ENCODE measurements at places on chromosomes 5 and 9.
A peak's percentile ranks its signal among the peaks of the same experiment; 100 is the strongest.

GRCh38 chr5:3214838-3215374 is 380.7 kb upstream of the IRX1 start:
- DNase-seq = no peak

DNA sequence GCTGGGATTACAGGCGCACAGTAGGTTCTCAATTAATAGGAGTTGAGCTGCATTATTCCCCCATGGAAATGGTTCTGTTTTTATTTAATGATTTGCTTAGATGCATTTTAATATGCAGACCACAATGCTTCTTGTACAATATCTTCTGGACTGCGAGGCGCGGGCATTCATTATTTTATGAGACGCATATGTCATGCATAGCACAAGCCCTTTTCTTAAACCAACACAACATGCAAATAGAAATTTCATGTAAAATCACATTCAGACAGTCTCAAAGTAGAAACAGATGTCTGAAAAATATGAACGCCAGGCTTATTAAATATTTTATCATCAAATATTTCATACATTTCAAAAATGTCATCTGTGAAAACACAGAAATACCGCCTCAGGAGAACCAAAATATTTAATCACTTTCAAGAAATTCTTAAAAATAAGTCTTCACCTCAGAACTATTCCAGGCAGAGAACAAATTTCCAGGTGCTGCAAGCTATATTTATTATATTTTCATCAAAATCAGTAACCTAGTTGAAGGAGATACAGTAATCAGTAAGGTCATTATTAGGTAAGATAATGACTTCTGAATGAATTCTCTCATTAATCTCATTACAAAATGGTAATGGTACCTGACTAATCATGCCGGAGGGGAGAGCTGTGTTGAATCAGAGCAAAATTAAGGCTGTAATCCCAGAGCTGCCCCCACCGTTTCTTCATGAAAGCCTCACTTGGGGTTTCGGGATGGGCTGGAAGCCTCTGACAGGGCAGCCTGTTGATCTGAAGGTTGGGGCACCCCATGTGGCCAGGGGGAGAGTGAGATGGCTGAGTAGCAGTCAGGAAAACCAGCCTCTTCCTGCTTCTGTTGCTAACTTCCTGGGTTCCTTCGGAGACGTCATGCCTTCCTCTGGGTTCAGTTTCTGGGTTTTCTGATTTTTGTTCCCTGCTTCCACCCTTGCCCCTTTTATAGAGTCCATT is 133.9 kb upstream of the ZNF618 start:
- DNase-seq = no peak

DNA sequence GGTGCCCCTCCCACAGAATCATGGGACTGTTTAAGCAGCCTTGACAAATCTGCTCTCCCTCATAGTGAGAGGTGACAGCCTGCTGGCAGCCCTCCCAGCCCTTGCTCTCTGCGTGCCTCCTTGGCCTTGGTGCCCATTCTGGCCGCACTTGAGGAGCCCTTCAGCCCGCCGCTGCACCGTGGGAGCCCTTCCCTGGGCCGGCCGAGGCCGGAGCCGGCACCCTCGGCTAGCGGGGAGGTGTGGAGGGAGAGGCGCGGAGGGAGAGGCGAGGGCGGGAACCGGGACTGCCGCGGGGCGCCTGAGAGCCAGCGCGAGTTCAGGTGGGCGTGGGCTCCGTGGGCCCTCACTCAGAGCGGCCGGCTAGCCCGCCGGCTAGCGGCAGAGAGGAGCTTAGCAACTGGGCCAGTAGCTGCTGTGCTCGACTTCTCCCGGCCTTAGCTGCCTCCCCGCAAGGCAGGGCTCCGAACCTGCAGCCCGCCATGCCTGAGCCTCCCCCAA is 125.9 kb upstream of the MYO10 start:
- no peak for DNase-seq

GRCh38 chr9:28926306-28926705 is 1353.0 kb upstream of the C9orf72 start:
- DNase-seq = no peak

GRCh38 chr9:15430920-15431844 is 8.5 kb downstream of the SNAPC3 start:
- no peak for DNase-seq

DNA sequence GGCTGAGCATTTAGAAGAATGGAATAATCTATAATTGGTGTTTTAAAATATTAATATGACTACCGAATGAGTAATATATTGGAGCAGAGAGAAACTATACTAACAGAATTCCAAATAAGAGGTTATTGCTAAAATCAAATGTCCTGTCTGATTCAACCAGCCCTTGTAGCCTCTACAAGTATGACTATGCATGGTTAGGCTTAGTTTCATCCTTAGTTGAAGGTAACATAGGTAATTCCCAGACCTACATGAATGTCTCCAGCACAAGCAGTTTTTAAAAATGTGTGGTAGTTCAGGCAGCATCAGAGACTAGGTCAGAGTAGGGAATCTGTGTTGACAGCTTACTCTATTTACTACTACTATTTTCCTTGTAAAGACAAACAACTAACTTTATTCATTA is 51.7 kb upstream of the SLC27A6 start:
- DNase-seq = no peak

GRCh38 chr5:163718272-163718671 is 212.9 kb downstream of the MAT2B start:
- DNase-seq = no peak

DNA sequence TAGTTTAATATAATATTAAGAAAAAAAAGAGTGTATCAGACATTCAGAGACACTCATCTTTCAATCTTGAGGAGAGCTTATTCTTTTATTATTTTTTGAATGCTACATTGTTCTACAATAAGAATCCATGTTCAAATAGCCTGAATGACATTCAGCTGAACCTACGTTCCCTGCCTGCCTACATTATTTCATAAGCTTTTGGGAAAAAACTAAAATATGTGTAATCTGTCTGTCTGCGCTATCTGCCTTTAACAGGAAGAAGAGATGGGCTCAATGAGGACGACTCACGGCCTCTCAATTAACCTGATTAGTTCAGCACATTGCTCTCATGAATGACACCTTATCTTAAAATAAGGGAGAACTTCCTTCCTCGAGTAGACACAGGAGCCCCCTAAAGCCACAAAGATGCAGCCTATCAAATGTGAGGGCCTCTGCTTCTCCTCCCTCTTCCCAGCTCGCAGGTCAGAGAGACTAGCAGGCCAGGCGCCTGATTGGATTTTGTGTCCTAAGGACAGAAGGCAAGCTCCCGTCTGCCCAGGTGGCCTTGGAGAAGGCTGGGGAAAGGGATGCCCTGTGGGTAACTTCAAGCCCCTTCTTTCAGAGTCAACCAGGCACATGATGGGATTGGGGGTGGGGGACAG is 37.8 kb downstream of the EBF1 start:
- no peak for DNase-seq

- no peak for DNase-seq
Measured at GRCh38 chr9:129669946-129670345, 4.5 kb downstream of the PRRX2 start.

- peak; percentile 57 for DNase-seq
Measured at GRCh38 chr9:72485821-72486593, 35.4 kb upstream of the TMC1 start.

DNA sequence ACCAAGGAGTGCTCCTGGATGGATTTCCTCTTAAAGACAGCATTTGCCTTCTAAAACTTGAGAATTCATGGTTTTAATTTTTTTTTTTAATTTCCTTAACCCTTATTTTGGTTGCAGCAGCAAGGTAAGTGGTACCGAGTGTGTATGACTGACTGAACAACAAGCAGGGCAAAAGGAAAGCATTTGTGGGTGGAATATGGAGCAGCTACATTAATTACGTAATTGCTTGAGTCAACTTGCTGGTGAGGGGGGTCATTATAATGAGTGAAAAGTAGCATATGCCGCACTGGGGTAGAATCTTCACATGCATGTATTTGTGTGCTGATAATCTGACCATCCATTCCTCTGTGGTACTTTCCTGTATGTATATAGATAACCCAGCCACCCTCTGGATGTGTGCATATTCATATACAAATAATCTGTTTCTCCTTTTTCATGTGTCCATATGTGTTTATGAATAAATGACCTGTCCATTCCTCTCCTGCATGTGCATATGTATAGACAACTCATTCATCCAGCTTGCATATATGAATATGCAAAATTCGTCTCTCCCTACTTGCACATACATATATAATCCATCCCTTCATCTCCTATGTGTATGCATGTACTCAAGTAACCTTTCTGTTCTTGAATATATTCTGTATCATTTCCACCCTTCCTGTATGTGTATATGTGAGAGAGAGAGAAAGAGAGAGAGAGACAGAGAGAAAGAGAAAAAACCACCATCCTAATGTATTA is 147.5 kb upstream of the RUSC2 start:
- DNase-seq = no peak

- DNase-seq = peak; percentile 93
Measured at GRCh38 chr9:136566901-136567300, 21.1 kb upstream of the NOTCH1 start.

DNA sequence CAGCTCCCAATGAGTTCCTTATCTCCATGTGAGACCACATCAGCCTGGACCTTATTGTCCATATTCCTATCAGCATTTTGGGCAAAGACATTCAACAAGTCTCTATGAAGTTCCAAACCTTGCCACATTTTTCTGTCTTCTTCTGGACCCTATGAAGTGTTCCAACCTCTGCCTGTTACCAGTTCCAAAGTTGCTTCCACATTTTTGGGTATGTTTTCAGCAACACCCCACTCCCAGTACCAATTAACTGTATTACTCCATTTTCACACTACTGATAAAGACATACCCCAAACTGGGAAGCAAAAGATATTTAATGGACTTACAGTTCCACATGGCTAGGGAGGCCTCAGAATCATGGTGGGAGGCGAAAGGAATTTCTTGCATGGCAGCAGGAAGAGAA is 548.5 kb downstream of the CHSY3 start:
- DNase-seq = no peak

DNA sequence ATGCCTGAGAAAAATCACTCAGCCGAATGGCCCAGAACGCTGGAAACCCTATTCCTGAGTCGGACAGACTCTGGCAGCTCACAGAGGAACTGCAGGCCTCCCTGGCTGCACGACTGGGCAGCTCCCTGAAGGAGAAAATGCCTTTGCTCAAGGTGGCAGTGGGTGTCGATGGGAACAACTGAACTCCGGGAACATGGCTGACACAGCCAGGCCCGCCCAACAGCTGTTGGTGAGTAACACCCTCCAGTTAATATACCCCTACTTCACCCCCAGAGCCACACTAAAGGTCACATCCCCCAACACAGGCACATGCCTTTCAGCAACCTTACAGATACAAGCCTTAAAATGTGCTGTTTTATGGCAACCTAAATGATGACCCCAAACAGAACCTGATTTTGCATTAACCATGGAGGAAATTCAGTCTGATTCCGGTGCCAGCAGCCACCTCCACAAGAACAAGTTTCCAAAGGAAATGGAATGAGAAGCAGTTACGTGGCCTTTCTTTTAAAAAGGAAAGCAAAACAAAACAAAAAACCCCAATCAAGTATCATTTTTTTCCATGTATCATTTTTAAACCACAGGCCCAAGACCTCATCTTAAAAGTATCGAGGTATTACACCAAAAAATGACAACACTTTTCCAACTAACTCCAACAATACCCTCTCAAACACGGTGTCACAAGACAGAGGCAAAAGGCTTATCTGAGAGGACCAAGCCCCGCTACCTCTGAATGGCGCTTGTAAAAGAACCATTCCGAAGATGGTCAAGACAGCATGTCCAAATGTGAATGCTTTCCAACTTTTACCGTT is 3.1 kb downstream of the KLF9 start:
- no peak for DNase-seq

- no peak for DNase-seq
Measured at GRCh38 chr9:17137566-17137965, 2.7 kb downstream of the CNTLN start.

DNA sequence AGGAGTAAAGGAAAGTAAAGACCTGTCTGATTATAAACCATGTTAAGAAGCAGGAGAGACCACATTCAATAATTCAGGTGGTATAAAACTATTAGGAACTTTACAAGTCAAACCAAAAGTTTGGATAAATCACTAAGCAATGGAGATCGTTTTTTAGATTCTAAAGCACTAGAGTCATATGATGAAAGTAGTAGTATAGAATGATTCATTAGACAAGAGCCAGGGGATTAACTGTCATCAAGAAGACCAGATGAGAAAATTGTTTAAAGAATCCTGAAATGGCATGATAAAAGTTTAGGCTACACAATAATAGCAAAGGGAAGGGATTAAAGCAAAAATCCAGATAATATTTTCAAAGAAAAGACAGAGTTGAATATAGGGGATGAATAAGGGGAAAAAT is 12.9 kb upstream of the CARNMT1 start:
- DNase-seq = no peak

DNA sequence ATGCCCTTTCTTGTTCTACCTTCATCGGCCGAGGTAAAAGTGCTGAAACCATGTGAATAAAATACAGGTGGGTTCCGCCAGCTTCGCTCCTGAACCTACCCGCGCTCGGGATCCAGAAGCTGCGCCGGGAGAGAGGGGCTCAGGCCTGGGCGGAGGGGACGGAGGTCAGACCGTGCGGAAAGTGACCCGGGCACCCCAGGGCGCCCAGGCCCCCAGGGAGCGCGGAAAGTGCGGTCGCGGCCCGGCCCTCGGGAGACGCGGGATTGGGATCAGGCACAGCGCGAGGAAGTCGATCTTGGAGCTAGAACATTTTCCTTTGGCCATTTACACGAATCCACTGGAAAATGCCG is 329 bp downstream of the SYK start:
- DNase-seq = no peak

DNA sequence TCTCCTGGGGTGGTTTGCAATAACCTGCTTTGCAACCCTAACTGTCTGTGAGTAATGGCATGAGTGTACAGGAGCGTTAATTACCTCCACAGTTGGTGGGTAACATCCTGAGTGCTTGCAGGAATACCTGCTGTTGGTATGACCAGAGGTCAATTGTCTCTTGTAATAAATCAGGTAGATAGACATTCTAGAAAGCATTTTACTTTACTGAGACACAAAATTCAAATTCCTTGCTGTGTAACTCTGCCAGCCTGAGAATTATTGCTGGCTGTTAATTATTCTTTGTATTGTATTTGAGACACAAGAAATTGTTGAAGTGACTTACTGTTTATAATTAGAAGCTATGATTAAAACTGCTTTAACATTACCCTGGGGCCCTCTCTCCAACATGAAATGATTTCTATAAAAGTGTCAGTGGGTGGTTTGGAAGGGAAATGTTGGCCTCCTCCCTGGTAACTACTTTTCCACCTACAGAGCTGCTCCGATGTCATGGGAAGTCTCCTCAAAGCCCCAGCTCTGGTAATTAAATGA is 150.8 kb upstream of the ADCY2 start:
- DNase-seq = no peak

GRCh38 chr9:70020991-70021571 is 22.6 kb upstream of the MAMDC2 start:
- DNase-seq = peak; percentile 67

Data from putamen (tissue), 1 donor.